ENCODE measurements at places on chromosomes 5 and 9.

DNA sequence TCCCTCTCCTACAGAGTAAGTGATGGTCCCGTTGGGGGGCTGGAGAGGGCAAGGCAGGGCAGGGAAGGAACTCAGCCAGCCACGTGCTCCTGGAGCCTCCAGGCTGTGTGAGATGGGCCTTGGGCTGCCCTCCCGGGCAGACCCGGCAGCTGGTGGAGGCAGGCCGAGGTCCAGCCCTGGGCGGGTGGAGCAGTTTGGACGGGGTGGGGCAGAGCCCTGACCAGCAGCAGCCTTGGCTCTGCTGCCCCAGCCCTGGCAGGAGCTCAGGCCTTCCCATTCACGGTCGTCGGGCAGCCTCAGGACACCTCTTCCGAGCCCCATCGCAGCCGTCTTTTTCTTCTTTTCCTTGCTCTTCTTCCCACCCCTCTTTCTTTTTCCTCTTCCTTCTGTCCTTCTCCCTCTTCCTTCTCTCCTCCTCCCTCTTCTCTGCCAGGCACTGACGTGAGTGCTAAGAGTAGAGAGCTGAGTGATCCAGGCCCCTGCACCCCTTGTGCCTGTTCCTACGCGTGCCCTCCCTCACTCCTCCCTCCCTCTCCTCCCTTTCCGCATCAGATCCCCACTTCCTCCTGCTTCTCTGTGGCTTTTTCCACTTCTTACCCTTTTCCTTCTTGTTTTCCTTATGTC, 42.8 kb downstream of the AMBP start:
- no peak for DNase-seq

DNA sequence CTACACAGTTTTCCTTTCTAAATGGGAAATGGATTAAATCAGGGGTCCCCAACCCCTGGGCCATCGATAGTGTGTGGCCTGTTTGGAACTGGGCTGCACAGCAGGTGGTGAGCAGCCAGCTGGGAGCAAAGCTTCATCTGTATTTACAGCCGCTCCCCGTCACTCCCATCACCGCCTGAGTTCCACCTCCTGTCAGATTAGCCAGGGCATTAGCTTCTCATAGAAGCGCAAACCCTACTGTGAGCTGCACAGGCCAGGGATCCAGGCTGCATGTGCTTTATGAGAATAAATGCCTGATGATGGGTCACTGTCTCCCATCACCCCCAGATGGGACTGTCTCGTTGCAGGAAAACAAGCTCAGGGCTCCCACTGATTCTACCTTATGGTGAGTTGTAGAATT, 41.2 kb upstream of the FLT4 start:
- no peak for DNase-seq

DNA sequence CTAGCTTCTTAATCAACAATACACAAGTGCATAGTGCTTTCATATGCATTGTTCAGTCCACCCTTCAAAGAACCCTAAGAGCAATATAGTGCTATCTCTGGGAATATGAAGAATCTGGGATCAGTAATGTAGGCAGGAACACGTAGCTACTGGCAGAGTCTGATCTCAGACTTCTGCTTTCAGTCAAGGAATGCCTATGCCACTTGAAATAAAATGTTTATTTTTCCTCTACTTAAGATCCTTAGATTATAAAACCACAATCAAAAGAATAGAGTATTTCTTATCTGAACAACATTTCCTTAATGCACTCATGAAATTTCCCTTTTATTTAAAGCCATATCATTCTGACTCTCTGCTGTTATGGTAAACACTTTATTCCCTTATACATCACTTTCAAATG, 1407.8 kb upstream of the C9orf72 start:
- no peak for DNase-seq

GRCh38 chr5:128271859-128272464, 188.4 kb downstream of the SLC12A2 start:
- DNase-seq = no peak

DNA sequence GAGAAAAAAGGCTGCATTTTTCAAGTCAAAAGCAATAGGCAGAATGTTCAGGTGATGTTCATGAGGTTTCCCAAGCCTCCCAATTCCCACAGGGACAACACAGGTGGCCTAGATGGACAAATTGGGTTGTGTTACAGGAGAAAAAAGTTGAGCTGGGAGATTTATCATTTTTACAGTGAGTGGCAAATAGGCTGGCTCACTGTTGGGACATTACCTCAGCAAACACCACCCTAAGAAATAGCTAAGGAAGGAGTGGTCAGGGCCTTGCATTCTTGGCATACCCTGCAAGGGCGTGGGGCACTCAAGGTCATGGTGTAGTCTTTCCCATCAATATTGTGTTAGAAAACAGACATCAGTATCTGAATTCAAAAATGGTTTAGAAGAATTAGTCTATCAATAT, 23.3 kb upstream of the CPLANE1 start:
- no peak for DNase-seq

DNA sequence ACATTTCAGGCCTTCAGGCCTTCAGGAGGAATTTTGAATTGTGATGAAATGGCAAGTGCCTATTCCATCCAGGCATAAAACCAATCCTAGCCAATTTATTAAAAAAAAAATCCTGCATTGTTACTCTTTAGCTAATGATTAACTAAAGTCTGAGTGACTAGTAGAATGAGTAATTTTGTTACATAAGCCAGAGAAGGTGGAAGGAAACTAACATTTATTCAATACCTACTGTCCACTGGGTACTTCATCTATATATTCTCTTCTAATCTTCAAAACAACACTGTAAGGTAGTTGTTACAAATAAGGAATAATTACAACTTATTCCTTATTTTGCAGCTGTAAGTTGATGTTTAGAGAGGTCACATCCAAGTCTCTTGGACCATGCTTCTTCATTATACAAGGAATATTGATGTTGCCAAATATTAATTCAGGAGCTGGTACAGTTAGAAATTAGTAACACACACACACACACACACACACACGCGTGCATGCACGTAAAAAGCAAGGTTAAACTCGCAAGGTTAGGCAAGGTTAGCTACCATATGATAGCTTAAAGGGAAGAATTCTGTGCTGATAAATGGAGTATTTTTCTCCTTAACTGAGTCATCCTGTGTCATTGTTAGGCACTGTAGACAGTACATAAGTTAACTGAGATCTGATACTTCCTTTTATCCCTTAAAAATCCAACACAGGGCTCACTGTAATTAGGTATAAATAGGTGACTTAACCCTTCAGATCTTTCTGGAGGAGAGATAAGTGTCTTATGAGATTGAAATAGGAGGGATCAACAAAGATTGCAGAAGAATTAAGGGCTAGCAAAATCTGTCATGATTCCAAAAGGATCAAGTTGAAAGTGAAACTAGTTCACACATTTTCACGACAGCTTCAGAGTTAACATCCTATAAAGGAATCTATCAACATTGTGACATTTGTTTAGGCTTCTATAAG, 596.9 kb downstream of the PDE4D start:
- DNase-seq = no peak

DNA sequence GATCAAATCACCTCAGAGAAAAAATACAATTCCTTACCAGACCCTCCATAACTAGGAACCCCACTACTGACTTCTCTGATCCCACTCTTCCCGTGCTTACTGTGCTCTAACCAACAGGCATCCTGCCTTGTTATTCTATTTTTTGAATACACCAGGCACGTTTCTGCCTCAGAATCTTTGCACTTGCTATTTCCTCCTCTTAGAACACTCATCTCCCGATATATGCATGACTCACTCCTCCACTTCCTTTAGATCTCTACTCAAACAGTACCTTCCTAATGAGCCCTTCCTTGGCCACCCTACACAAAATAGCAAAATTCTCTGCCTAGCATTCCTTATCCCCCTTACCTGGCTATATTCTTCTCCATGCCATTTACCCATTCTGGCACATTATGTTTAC, 43.9 kb downstream of the MAPKAP1 start:
- no peak for DNase-seq

GRCh38 chr9:130192382-130192999, 20.3 kb downstream of the NCS1 start:
- no peak for DNase-seq

DNA sequence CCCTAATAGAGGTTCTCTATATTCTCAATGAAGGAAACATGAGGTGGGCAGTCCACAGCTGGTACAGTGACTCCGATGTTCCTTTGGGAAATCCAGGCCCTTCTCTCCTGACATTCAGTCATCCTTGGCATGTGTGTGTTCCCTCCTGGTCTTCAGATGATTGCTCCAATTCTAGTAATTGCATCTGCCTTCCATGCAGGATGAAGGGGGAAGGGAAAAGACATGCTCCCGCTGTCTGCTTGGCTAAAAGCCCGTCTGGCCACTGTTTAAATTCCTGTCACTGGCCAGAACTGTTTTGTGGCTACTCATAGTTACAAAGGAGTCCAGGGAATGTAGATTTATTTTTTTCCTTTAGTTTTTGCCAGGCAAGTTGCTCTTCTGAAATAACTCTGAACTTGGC, 65.0 kb downstream of the MAST4 start:
- DNase-seq = no peak

DNA sequence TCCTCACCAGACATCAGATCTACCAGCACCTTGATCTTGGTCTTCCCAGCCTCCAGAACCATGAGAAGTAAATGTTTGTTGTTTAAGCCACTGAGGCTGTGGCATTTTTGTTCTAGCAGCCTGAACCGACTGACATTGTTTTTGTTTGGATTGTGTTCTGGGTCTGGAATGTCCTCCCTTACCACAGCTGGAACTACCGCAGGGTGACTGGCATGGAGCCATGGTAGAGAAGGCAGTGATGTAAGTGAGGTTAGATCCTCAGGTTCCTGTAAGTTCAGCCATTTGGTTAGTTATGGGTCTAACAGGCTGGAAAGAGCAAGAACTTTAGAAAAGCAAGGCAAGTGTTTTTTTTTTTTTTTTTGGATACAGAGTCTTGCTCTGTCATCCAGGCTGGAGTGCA, 209.3 kb downstream of the DAB2IP start:
- no peak for DNase-seq

- DNase-seq = no peak
Observed at GRCh38 chr5:157384971-157385709, 74.9 kb upstream of the NIPAL4 start.

GRCh38 chr9:91349115-91349555, 12.6 kb downstream of the AUH start:
- no peak for DNase-seq

GRCh38 chr5:132812781-132813598, at the start of gene SOWAHA:
Gene SOWAHA (plus strand): TSS chr5:132813302. CDS start chr5:132813622, 320 bp downstream.
- DNase-seq = no peak

DNA sequence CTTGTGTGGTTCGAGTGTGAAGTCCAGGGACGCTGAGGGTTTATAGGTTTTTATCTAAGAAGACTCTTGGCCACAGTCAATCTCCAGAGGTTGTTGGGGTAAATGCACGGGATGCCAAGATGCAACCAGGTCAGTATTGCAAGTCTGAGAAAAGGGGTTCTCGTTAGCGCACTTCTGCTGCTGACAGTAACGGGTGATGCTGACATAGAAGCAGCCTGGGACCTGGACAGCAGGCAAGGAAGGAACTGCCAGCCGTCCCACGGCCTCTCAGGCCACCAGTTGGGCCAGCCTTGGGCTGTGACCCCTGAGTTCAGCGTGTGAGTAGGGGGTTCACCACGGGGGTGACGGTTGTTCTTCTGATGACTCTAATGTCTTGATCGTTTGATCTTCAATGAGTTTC, 39.0 kb downstream of the TENT4A start:
- no peak for DNase-seq

GRCh38 chr9:127937056-127937387, 632 bp downstream of the DPM2 start:
- DNase-seq = no peak

- no peak for DNase-seq
Observed at GRCh38 chr9:136581614-136582447, 36.0 kb upstream of the NOTCH1 start.

DNA sequence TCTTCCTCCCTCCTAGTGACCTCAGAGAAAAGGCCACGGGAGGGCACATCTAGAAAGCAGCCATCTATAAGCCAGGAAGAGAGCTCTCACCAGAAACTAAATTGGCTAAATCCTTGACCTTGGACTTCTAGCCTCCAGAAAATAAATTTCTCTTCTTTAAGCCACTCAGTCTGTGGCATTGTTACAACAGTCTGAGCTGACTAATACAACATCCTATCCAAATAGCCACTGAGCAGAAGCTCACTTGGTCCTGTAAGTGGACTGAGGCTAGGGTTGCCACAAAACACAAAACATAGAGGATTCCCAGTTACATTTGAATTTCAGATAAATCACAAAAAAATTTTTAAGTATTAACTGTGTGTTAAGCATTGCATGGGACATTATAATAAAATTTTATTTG, 383.4 kb downstream of the MLLT3 start:
- DNase-seq = no peak
